ENCODE measurements at places on chromosomes 1 and 21. TPM values are rescaled to one million over a fixed set of nuclear protein-coding genes. Genes with fewer than 3 reads are reported as not detected.

TSPEAR gene
- not detected for total RNA-seq

- DNase-seq, result no peak
These were observed 47.7 kb downstream of the PRDM15 start for GRCh38 chr21:41831453-41831831.

GRCh38 chr1:209222826-209223225 is 360.7 kb upstream of the CAMK1G start:
- DNase-seq, result no peak

DYNLT4 gene
- 0.97 TPM for total RNA-seq

SPRR4 gene
- total RNA-seq, result not detected

- no peak for DNase-seq
These were observed 49.8 kb downstream of the NFASC start for GRCh38 chr1:204920511-204920910.

DNA sequence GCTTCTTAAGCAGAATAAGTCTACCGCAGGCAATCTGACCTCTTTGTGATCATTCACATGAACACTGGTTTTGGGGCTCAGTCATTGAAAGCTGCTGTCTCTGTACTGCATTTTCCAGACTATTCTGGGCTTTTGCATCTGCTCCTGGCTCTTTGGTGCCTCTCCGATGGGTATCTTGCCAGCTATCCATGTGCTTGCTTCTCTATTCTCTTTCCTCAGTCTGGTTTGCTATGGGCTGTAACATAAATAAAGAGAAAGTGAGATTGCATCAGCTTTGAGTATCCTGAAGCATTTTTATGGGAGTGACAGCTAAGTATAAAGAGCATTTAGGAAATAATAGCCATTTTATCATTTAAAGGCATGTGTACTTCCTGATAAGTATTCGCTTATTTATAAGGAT is 70.7 kb downstream of the C1orf21 start:
- no peak for DNase-seq

ASPM gene
- total RNA-seq, result 55.9 TPM

GRCh38 chr1:234614081-234614489 is 4.1 kb upstream of the IRF2BP2 start:
- DNase-seq, result no peak

GRCh38 chr1:39609618-39610331 is 29.7 kb downstream of the HEYL start:
- DNase-seq, result peak; percentile 73

DNA sequence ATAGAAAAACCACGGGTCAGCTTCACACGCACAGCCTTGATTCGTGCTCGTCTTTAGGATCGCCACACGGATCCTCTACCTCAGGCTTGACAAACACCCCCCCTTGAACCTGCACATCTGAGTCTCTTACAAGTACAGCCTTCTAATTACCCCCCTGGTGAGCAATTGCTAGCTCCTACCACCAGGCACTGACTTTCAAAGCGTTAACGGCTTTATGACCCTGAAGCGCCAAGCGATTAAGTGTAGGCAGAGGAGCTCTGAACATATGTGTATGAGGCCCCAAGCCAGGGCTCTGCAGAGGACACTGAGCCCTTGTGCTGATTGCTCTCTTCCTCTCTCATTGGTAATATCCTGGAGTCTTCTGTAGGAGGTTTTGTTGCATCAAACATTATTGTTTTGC is 55.7 kb upstream of the EPHA8 start:
- no peak for DNase-seq

ICOSLG gene
- 1.8 TPM for total RNA-seq

FAM89A gene
- total RNA-seq, result 7.6 TPM

- DNase-seq, result no peak
These were observed 532 bp upstream of the FAM177B start for GRCh38 chr1:222736470-222736869.
